ENCODE measurements at places on chromosomes 2 and 18.

DNA sequence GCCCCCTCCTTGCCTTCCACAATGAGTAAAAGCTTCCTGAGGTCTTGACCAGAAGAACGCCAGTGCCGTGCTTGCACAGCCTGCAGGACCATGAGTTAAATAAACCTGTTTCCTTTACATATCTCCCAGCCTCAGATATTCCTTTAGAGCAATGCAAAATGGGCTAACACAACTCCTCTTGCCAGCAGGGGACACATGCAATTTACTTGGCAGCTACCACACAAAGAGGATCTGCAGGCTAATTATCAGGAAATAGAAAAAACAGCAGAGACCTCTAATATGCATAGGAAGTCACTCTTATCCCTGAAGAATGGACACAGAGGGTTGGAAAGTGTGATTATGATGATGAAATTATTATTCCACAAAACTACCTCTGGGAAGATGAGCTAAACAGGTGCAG is 114.0 kb downstream of the PIEZO2 start:
- DNase-seq, result no peak

- peak; percentile 55 for DNase-seq
Measured at GRCh38 chr2:27807476-27807875, 36.0 kb downstream of the MRPL33 start.

GRCh38 chr2:47310801-47311560 is 92.0 kb upstream of the MSH2 start:
- DNase-seq, result peak; percentile 8

GRCh38 chr2:170098626-170099312 is 79.2 kb upstream of the MYO3B start:
- DNase-seq, result no peak

DNA sequence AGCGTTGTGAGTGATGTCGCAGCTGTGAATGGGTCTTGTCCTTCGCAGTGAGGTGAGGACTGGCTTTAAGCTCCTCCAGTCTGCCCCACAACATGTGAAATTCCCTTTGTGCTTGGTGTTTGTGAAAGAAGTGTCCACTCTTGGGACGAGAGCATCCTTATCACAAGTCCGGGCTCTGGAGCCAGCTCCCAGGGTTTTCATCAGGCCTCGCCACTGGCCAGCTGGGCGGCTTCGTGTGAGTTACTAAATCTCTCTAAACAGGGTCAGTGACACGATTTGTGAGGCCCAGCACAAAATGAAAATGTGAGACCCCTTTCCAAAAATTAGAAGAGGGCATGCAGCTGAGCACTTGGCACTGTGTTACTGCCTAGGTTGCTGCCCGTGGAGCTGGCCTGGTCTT is 115.9 kb downstream of the VAPA start:
- no peak for DNase-seq

DNA sequence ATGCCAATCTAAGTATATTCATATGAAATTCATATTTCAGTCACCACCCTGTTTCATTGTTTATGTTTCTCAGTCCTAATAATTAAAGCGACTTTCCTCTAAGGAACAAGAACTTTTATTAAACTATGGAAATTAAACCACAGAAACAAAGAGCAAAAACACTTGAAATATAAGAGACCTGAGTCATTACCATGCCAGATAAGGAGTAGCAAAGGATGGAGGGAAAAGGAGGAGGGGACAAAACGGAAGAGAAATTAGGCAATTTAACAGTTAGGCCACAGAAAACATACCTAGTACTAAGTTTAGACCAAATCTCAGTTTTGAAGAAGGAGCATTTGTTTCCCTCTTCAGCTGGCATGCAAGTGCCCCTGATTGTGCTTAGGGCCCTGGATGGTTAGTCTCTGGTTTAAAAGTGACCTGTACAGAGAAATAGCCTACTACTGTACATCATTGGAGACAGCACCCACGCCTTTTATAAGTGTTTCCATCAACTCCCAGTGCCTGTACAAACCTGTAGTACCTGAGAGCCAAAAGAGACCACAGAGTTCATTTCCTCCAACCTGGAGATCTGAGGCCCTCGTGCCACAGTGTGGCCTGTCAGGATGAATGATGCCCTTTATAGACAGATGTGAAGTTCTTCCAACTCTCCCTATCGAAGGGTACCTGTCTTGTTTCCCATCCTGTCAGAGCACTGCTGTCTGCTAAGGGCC is 74.5 kb downstream of the SPATS2L start:
- peak; percentile 34 for DNase-seq

GRCh38 chr2:56287974-56288373 is 104.2 kb downstream of the CCDC85A start:
- DNase-seq, result no peak

DNA sequence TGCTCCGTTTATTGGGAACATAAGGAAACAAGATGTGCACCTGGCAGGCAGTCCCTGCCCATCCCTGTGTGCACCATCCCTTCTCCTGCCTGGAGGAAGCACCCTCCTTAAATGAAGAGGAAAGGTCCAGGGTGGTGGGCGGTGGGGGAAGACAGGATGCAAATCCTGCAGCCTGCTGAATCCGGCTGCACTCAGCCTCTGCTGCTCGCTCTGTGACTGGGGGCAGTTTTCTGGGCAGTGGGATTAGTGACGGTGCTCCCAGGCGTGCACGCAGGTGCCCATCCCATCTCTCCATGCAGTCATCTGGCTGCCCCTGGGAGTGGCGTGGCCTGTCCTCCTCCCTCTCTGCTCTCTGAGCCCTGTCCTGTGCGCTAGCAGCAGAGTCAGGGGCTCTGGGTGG is 371.3 kb upstream of the MYT1L start:
- no peak for DNase-seq

GRCh38 chr2:239292531-239292930 is 108.3 kb downstream of the HDAC4 start:
- DNase-seq, result no peak

- DNase-seq, result no peak
Measured at GRCh38 chr2:8457092-8457481, 224.8 kb upstream of the ID2 start.
